ENCODE measurements at places on chromosomes 6 and 20.

DNA sequence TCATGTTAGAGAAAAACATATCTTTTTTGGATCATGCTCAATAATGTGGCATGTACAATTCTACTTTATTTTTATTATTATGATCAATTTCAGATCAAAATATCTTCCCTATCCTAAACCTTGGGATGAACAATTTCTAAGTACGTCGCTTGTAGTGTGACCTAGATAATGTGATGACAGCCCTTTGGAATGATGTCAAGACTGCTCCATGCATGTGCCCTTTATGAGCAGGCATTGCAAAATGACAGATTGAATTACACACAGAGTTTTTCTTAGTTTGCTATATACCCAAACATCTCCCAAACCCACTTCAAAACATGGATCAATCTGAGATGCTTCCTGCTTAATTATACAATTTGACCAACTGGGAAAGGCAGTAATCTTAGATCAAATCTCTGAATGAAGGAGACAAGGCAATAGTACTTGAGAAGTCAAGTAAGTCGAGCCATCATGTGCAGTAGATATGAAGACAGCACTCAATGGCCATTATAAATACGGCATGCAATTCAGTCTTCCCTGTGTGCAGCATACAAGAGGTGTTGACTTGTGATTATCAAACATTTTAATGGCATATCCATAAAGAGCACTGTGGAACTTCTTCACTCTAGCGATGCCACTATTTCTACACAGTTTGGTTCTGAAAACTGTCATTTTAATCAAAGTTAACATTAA, 294.8 kb downstream of the RNF144B start:
- DNase-seq, result no peak

DNA sequence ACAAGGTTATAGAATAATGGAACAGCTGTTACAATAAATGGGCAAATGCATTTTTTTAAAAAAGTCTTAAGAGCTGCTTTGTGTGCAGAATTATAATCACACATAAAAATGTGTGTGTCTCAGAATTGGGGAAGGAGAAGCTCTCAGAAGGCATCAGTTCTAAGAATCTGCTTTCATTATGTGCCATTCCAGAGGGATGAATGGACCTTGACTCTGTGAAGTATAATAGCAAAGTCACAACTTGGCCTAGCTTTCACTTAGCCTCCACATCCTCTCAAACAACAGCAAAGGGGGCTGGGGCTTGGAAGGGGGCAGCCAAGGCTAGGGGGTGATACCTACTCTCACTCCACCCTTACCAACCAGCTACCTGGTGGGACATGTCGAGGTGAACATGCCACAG, 265.0 kb downstream of the CDC5L start:
- DNase-seq, result no peak

GRCh38 chr6:149071997-149072396, 245.5 kb upstream of the TAB2 start:
- DNase-seq, result no peak

DNA sequence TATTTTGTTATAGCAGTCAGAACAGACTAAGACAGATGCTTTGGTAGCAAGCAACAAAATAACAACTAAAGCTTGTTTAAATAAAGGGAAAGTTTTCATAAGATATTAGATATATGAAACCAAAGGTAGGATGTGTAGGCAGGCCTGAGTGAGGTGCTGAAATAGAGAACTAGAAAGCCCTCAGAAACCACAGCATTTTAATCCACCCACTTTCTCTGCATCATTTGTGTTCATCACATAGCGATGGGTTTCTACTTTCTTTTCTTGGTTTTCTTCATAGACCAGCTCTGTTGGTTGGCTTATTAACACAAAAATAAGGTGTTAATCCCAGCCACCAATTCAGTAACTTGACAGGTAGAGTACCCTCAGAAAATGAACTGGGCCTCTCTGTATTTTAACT, 58.6 kb downstream of the RPS12 start:
- DNase-seq, result no peak
